Stimulated activated CD4-positive, alpha-beta T cell treated with anti-CD3 and anti-CD28 coated beads, Interleukin-1b, Interleukin-23, amount 100 ng/mL, for 1 hour (primary cell): ENCODE measurements at places on chromosomes 7 and 10.
A peak's percentile ranks its signal among the peaks of the same experiment; 100 is the strongest.

GRCh38 chr10:101011517-101012423 lies 12.2 kb downstream of the LZTS2 start:
- no peak for DNase-seq

- no peak for DNase-seq
These were observed 355.4 kb downstream of the KCNMA1 start for GRCh38 chr10:77282163-77282562.

DNA sequence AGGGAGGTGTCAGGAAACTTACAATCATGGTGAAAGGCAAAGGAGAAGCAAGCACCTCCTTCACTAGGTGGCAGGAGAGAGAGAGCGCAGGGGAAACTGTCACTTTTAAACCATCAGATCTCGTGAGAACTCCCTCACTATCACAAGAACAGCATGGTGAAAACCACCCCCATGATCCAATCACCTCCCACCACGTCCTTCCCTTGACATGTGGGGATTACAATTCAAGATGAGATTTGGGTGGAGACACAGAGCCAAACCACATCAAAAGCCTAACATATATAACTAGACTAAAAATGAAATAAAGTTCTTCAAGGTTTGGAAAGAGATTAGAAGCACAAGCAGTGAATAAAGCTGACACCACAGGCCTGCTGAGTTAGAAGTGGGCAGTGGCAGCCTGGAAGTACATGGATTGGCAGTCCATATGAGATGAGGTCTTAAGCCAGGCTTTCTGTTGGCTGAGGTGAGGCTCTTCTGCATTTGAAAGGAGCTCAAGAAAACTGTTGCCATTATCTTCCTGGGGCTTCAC lies 96.4 kb upstream of the MDFIC start:
- no peak for DNase-seq

DNA sequence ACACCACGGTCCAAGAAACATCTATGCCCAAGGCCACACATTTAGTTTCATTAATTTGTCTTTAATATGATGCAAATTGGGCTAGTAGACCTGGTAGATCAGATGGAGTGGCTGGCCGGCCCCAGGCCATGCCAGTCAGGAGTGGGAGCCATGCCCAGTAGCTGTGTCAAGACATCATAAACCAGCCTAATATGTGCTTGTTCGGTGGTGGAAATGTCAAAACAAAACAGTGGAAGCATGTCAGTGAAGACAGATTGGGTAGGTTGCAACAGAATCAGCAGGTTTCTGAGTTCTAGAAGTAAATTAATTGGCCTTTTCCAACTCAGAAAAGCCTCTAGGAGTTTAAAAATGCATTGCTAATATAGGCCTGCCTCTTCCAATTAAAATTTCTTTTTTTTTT lies 124.7 kb downstream of the NRP1 start:
- no peak for DNase-seq

GRCh38 chr7:94055963-94056362 lies 51.8 kb upstream of the BET1 start:
- DNase-seq: no peak

DNA sequence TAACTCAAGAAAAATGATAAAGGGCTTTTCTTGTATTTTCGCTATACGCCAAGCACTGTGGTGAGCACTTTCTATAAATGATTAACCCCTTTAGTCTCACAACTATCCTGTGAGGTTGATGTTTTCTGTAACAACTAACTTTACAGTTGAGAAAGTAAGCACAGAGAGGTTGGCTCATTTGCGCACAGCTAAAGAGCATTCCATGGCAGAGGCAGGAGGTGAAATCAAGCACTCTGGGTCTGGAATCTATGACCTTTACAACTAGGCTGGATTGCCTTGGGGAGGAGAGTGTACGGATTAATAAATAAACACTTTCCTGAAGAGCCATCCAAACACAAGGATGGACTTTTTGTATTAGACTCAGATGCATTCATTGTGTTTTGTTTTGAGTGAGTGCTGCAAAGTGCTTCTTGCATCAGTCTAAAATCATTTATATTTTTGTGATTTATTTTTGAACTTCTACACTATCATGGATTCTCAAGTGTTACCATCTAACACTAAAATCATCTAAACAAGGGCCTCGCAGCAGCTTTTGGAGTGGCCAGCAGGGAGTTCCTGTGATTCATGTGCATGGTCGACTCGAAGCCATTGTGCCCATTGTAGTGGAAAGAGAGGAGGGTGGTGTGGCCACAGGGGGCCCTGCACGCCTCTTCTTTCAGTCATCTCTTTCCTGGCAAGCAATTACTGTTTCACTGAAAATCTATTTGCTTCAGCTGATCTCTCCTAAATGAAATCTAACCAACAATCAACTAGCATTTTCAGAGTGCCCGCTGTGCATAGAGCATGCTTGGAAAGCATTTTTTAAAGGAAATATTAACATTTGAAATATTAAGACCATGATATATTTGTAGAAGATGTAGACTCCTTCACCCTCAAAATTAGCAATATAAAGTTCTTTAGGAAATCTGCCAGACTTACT lies 633.4 kb upstream of the COBL start:
- DNase-seq: no peak

DNA sequence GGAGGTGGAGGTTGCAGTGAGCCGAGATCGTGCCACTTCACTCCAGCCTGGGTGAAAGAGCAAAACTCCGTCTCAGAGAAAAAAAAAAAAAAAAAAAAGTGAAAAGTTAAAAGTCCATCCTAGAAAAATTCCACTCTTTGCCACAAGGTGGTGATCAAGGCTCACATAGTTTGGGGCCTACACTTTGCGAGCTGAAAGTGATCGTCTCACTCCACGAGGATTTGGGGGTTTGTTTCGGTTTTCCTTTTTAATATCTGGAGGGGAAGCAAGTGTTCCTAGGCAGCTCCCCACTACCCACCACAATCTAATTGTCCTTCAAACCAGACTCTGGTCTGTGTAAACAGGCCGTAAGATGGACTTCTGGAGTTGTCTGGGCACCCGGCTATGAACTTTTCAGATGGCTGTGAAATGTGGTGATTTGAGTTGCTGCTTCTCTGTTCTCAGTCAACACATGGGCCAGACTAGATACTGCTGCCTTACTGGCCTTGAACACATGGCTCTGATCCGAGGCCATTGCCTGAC lies 27.1 kb downstream of the PRLHR start:
- DNase-seq: peak; percentile 23

DNA sequence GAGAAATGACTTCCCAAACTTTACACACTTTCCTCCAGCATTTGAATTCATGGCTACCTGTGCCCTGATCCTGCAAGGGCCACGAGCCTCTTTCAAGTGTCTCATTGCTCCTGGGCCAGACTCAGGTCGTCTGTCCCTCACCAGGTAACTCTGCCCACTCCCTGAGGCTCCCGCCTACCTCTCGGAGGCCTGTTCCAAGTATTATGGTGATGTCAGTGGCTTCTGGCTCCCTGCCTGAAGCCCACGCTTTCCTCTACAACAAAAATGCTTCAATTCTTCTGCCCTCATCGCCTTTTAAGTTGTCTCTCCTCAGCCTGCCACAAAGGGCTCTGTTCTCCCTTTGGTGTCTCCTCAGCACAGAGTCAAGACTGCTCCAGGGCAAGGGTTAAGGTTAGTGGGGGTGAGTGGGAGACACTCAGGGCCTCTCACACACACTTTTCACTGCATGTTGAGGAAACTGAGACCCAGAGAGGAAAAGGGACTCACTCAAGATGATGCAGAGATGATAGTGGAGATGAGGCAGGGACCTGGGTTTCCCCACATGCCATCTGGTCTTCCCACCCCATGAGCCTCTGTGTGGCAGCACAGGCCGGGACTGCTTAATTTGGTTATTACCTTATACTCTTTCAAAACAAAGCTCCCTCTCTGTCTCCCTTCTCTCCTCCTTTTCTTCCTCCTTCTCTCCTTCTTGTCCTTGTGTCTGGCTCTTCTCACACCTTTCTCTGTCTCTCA lies 28.3 kb upstream of the EGR2 start:
- no peak for DNase-seq

DNA sequence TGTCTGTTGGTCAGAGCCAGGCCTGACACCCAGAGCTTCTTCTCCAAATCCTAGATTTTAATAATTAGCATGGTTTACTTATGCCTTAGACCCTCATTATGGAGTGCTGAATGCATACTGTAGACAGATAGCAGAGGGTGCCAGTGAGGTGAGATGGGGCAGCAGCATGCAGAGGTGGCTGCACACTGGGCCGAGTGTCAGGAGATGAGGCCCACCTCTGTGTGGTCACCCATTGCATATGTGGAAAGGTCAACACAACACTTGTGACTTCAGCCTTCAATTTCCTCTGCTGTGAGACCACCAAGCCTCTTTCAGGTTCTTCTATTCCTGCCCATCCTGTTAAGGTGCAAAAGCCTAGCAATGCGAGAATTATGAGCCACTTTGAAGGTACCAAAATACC lies 39.7 kb upstream of the NMT2 start:
- no peak for DNase-seq

GRCh38 chr10:1043532-1043995 lies 5.4 kb downstream of the IDI1 start:
- no peak for DNase-seq

GRCh38 chr7:110470420-110470819 lies 620.5 kb upstream of the LRRN3 start:
- DNase-seq: no peak

DNA sequence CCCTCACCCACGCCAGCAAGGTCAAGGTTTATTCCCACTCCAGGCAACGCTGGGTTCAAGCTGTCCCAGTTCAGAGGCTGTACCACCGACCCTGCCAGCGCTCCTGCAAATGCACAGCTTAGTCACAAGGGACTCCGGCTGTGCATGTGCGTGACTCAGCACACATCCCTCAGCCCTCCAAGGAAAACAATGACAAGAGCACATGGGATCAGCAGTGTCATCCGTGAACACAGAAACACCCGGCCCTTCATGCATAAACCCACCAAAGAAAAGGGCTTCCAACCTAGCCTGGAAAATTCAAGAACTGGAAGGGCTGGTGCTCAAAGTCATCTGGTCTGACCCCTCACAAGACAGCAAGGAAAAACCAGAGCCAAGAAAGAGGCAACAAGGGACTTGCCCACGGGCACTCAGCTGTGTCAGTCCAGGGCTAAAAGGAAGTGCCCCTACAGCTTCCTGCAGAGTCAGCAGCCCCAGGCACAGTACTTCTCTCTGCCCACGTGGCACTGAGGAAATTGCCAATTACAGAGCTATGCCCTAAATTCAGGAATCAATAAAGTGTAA lies 106.1 kb downstream of the KCNMA1 start:
- no peak for DNase-seq

GRCh38 chr10:114172216-114172615 lies 1.8 kb downstream of the CCDC186 start:
- DNase-seq: no peak

GRCh38 chr10:88156341-88156740 lies 292.9 kb downstream of the PTEN start:
- no peak for DNase-seq

GRCh38 chr10:10848488-10849111 lies 169.1 kb upstream of the CELF2 start:
- no peak for DNase-seq

DNA sequence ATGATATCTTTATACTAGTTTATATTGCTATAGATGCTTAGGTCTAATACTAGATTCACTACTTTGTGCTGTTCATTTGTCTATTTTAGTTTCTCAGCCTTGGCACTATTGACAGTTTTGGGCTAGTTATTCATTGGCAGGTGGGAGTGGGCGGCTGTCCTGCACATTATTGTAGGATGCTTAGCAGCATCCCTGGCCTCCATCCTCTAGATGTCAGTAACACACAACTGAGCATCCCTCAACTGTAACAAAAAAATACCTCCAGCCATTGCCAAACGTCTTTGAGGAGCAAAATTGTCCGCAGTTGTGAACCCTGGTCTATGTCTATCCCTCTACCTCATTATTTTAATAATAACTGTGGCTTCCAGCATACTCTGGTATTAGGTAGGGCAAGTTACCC lies 34.4 kb upstream of the PNLIP start:
- no peak for DNase-seq

GRCh38 chr7:97179454-97180104 lies 62.1 kb downstream of the SDHAF3 start:
- no peak for DNase-seq

DNA sequence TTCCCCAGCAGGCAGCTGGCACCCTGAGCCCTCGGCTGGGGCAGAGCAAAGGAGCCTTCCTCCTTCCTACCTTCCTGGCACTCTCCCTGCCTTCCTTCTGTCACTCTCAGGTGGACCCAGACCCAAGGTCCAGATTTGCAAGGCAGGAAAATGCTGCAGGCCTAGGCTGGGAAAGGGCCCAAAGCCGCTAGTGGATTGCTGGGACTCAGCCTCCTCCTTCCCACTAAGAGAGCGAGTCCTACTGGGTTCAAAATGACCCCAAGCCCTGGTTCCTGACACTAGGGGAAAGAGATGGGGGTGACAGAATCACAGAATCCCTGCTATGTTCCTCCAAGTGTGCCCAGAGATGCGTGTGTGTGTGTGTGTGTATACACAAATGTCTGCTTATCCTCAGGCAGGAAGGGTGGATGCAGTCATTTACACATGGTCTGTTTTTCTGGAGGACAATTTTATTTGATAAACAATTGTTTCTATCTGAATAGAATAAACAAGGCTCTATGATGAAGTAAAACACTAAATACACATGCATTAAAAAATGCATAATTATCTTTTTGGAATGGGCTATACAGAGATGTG lies 1.3 kb upstream of the PLAU start:
- DNase-seq: no peak

- DNase-seq: no peak
These were observed 6.1 kb downstream of the RELN start for GRCh38 chr7:103983201-103983977.
